ENCODE measurements at places on chromosomes 3 and 15.
A peak's percentile ranks its signal among the peaks of the same experiment; 100 is the strongest.

- no peak for DNase-seq
Observed at GRCh38 chr3:74537857-74538256, 76.6 kb downstream of the CNTN3 start.

- DNase-seq = peak; percentile 69
Observed at GRCh38 chr3:176521531-176522175, 675.6 kb downstream of the TBL1XR1 start.

DNA sequence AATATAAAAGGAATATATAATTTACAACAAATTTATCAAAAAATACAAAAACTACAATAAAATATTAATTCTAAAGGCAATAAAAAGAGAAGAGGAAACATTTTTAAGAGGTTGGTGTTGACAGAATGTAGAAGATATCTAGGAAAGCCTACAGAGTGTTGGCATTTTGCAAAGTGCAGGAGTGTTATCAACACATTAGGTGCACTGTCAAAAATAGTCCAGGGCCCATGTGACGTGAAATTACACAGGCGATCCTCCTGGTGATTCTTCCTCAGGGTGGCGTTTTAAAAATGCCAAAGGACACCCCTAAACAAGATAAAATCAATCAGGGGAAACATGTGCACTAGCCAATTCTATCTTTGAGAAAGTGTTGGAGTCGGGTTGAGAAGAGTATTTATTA lies 222.7 kb downstream of the ARPP21 start:
- no peak for DNase-seq

DNA sequence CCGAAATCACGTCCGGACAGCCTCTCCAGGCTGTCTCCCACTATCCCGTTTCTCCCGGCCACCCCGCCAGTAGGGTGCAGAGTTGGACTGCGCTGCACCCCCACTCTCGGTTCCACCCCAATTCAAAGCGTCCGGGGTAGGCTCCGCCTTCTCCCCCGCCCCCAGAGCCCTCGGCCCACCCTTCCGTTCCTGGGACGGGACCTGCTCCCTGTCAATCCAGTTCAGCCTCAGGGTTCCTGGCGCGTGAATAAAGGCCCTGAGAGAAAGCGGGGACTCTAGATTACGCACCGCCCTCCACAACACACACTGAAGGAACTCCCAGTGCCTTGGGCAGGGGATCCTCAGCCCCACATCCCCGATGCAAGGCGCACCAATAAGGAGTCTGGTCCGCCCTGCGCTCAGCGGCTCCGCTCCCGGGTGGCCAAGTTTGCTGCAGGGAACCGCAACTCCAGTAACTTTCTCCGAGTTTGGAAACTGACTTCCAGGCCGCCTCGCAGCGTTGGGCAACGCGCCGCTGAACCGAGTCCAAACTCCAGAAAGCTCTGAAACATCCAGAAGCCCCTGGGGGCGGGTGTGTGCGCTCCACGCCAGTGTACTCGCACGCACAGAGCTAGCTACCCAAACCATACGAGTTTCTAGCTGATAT lies 1.9 kb downstream of the ADAMTS9 start:
- DNase-seq = no peak

GRCh38 chr15:79641841-79642240 lies 209.7 kb downstream of the MINAR1 start:
- DNase-seq = no peak

- no peak for DNase-seq
Observed at GRCh38 chr3:193828477-193828876, 235.5 kb downstream of the OPA1 start.

DNA sequence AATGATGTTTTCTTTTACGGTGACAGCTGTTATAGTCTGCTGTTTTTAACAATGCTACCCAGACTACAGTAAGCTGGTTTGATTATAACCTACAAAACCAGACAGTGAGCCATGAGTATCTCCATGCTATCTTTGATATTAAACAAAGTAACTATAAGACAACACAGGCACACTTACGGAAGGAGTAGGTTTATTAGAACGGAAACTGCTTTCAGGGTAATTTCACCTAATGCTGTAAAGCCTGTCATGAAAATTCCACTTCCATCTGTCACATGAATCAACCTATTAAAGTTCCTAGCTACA lies 33.0 kb downstream of the VPS13C start:
- DNase-seq = no peak

DNA sequence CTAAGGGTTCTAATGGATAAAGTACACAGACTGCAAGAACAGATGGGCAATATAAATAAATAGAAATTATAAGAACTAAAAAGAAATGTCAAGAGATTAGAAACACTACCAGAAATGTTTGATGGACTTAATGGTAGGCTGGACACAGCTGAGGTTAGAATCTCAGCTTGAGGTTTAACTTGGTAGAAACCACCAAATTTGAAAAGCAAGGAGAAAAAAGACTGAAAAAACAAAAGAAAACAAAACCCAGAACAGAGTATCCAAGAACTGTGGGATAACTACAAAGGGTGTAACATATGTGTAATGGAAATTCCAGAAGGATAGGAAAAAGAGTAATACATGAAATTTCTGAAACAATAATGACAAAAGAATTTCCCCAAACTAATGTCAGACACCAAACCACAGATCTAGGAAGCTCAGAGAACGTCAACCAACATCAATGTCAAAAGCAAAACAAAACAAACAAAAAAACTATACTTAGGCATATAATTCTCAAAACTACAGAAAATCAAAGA lies 35.0 kb downstream of the RFX7 start:
- no peak for DNase-seq

DNA sequence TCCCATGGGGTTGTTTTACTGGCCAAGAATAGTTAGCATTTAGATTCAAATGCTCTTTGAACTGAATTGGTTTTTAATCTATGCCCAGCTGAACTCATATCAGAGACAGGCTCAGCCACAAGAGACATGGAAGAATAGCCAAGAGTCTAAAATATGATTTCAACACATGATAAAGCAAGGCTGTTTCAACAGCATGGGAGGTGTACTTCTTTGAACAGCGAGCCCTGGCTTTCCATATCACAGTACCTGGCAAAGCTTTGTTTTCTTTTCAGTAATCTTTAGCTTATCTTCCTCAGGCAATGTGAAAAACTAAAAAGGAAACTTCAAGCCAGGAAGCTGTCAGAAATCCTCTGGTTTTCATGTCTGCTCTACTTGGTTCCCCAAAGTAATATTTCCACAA lies 413.6 kb upstream of the ADAMTS9 start:
- no peak for DNase-seq

- no peak for DNase-seq
Observed at GRCh38 chr15:40421246-40422157, 15.9 kb downstream of the IVD start.

GRCh38 chr3:171380711-171381425 lies 79.3 kb downstream of the TNIK start:
- no peak for DNase-seq

DNA sequence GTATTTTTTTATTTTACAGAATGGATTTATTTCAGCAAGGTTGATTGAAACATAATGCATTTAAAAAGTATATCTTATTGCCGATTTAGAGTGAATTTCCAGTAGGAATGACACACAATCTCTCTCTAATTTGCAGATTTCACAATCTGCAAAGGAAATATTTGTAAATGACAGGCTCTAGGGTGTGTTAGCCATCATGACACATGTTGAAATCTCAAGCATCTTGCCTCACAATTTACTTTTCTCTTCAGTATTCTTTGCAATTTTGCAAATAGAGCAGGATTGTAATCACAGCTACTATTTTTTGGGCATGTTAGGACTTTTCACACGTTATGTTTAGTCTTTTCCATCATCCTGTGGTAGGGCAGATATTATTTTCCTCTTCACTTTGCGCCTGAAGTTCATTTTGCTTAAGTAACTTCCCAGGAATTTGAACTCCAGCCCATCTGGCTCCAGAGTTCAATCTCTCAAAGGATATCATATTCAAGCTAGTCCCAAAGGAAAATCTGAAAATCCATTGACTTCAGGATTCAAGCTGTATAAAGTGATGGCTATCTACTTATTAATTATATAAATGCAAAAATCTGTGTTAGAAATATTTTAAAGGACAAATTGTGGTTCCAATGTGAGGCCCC lies 55.4 kb downstream of the ATP13A4 start:
- DNase-seq = no peak

DNA sequence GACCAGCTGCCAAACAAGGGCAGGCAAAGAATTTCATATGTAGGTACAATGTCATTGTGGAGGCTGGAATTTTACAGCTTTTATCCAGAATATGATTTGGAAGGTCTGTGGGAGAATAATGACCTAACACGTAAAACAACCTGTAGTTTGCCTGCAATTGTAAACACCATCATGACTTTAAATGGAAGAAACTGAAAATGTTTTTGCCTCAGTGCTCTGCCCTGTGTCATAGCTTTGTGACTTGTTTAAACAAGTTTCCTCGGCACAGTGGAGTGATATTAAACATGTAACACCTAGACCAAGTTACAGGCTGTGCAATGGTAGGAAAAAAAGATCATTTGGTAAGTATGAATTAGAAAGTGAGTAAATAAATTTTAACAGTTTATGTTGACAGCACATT lies 171.6 kb upstream of the MBNL1 start:
- DNase-seq = no peak

- DNase-seq = no peak
Observed at GRCh38 chr15:55970286-55970685, 23.1 kb downstream of the NEDD4 start.

DNA sequence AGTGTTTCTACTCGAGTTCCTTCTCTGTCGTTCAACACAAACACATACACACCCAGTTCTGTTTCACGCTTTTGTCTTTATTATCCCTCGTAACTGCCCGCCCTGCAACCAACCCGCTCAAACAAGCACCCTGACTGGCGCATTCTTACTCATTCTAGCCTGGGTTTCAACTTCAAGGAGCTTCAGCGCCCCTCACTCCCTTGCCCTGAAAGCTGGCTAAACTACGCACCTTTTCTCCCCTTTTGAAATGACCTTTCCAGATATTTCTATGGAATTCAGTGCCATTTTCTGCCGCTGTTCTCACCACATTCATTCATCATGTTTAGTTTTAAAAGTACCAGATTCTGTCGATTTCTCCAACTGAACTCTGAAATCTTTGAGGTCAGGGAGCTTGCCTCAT lies 653 bp upstream of the MFSD1 start:
- DNase-seq = no peak

- no peak for DNase-seq
Observed at GRCh38 chr3:66477856-66478255, 23.0 kb downstream of the LRIG1 start.

DNA sequence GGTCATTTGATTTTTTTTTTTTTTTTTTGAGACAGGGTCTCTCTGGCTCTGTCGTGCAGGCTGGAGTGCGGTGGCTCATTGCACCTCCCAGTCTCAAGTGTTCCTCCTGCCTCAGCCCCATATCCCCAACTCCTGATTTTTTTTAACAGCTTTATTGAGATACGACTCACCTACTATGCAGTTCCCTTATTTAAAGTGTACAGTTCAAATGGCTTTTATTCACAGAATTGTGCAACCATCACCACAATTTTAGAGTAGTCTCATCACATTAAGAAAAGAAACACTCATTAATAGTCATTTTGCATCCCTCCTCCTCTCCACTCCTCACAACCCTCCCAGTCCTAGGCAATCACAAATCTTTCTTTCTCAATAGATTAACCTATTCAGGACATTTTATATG lies 1.9 kb upstream of the TRA2B start:
- DNase-seq = no peak

DNA sequence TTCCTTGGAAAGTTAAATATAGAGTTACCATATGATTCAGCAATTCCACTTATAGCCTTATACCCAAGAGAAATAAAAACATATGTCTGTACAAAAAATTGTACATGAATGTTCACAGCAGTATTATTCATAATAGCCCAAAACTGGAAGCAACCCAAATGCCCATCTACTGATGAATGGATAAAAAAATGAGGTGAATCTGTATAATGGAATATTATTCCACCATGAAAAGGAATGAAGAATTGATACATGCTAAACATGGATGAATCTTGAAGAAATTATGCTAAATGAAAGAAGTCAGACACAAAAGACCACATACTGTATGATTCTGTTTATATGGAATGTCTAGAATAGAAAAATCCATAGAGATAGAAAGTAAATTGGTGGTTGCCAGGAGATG lies 61.4 kb downstream of the TTC23 start:
- DNase-seq = peak; percentile 42

GRCh38 chr3:39168156-39168780 lies 14.9 kb upstream of the CSRNP1 start:
- no peak for DNase-seq

DNA sequence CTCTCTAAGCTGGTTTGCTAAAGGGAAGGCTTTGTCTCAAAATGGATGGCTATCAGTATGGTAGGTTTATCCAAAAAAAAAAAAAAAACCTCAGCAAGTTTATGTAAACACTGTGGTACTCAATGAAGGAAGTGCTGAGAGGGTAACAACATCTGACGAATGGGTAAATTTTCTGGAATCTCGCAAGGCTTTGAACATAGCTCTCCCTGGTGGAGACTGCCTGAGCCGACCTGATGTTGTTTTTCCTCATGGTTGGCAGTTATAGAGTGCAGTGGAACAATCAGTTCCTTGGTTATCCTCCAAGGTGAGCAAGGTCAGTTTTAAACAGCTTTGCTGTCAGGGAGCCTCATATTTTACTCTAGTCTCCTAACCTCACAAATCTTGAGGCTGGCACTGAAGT lies 94.6 kb downstream of the ZPLD1 start:
- no peak for DNase-seq

- DNase-seq = no peak
Observed at GRCh38 chr15:63504979-63505841, 817 bp downstream of the USP3 start.

GRCh38 chr3:172189213-172189612 lies 149.8 kb downstream of the FNDC3B start:
- DNase-seq = no peak

GRCh38 chr3:43015991-43016865 lies 37.1 kb downstream of the GASK1A start:
- no peak for DNase-seq
